ENCODE measurements at places on chromosomes 4 and X. TPM values are rescaled to one million over a fixed set of nuclear protein-coding genes. Genes with fewer than 3 reads are reported as not detected.

The GJB1 gene
- not detected for total RNA-seq

The CTSO gene
- total RNA-seq: 2.1 TPM

The KIT gene
- not detected for total RNA-seq

The FBXO8 gene
- 19.9 TPM for total RNA-seq

The STK32B gene
- total RNA-seq: not detected

The RNF128 gene
- total RNA-seq: not detected

The ADAM29 gene
- not detected for total RNA-seq

The SMARCA5 gene
- 62.4 TPM for total RNA-seq

Measured in activated naive CD4-positive, alpha-beta T cell treated with anti-CD3 and anti-CD28 coated beads for 36 hours (primary cell).